ENCODE measurements at places on chromosomes 6 and 20.

DNA sequence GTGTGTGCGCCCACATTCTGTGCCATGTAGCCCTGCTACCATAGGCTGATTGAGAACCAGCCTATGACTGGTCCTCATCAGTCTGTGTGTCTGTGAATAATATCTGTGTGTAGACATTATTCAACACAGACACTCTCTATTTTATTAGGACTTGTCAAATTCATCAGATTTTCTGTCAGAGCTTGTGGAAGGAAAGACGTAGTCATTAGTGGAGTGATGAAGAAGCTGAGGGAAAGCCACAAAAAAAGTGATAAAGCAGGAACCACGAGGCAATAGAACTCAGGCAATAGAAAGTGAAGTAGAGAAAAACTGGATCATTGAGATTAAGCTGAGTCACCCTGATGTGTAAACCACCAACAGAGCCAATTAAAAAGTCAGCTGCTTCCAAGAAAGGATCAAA is 122.2 kb upstream of the MARCKS start:
- DNase-seq, result no peak

GRCh38 chr6:129491436-129491835 is 218.5 kb downstream of the ARHGAP18 start:
- DNase-seq, result no peak

- DNase-seq, result no peak
These were observed 160.0 kb downstream of the SOD2 start for GRCh38 chr6:159533016-159533415.

- no peak for DNase-seq
These were observed 93.5 kb upstream of the CCDC28A start for GRCh38 chr6:138680085-138680484.

GRCh38 chr6:111980971-111981840 is 72.7 kb upstream of the CCN6 start:
- no peak for DNase-seq

- DNase-seq, result no peak
These were observed 23.4 kb downstream of the ATRN start for GRCh38 chr20:3494218-3494617.

DNA sequence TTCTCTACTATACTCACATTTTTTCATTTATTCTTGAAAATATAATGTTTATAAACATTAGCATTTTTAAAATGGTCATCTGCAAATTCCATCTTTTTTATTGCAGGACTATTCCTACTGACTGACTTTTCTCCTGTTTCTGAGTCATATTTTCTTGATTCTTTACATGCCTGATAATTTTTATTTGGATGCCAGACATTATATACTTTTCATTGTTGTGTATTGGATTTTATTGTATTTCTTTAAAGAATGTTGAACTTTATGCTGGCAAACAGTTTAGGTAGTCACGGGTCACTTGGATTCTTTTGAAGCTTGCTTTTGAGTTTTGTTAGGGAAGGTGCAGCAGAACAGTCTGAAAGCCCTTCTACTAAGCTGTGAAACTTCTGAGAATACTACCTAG is 403.2 kb downstream of the ARHGAP18 start:
- DNase-seq, result no peak

GRCh38 chr20:42549496-42549895 is 640.2 kb downstream of the PTPRT start:
- no peak for DNase-seq

GRCh38 chr6:52495922-52496321 is 75.8 kb downstream of the EFHC1 start:
- no peak for DNase-seq

DNA sequence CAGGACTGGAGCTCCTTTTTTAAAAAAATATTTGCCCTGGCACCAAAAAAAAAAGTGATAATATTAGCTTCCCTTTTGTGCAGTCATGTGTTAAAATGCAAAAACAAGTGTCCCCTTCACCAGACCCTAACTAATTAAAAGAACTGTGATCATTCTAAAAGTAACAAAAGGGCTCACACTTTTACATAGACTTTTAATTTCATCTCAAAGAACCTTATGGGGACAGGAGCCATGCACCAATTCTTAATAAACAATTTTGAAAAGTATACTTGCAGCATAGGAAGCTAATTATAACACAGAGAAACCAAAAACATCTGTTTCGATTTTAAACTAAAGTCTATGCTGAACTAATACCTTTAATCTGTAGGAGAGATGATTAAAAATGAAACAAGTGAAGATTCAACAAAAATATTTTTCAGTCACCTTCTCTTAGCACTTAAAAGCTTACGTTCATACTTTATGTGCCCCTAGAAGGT is 17.3 kb downstream of the STX7 start:
- no peak for DNase-seq

DNA sequence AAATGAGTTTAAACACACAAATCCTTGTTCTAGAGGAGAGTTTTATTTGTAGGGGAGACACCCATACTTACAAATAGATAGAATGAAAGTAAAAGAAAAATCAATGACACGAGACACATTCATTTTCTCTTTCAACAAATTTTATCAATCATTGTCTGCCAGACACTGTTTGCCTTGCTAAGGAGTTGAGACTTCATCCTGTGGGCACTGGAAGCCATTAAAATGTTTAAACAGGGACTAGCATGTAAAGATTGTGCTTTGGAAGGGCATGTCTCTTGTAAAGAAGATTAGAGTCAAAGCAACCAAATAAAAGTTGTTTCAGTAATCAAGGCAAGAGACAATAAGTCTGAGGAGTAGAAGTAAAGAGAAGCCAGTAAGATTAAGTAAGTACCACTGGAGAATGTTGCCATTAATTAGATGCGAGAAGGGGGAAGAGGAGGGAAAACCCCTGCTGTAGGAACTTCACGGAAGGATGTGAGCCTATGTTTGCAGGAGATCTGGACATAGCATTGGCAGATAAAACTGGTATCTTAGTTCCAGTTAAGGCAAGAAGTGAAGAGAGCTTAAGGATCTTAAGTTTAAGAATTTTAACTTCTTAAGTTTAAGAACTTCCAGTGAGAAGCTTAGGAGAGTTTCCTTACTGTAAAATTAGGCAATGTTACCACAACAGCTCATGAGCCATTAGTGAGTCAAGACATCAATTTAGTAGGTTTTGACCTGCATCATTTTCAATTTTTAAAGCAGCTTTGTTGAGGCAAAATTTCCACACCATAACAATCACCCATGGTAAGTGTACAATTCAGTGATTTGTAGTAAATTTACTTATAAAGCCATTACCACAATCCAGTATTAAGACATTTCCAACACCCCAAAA is 117.0 kb upstream of the UST start:
- no peak for DNase-seq

DNA sequence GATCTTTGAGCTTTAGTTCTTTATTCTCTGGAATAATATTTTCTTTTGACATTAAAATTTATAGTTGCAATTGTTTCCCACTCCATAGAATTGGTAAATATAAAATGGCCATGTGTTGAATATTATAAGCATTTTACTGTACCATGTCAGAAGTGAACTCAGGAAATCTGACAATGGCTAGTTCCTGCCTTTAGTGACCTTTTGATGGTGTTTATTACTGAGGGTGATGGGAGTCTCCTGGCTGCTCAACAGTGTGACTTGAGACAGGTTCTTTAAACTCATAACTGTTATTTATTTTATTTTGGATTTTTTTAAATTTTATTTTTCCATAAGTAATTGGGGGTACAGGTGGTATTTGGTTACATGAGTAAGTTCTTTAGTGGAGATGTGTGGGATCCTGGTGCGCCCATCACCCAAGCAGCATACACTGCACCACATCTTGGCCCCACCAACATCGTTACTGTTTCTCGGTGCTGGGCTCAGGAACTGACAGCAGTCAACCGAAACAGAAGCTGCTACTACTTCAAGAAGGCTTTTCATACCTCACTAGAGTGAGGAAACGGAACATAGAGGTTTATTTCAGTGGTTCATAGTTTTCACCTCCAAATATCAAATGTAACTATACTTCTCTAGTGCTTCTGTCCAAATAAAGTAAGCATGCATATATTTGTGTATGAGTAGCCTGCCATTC is 90.4 kb downstream of the PLEKHG1 start:
- no peak for DNase-seq

DNA sequence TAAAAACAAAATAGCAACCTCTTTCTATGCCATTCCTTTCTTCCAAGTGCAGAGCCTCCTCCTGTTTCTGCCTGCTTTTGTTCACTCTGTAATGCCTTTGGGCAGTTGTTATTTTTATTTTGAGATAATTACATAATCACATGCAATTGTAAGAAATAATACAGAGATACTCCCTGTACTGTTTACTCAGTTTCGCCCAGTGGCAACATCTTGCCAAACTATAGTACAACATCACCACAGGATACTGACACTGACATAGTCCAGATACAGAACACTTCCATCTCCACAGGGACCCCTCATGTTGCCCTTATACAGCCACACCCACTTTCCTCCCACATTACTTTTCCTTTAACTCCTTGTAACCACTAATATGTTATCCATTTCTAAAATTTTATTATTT is 59.7 kb downstream of the BANF2 start:
- DNase-seq, result no peak

GRCh38 chr6:84222426-84222825 is 5.0 kb downstream of the CEP162 start:
- no peak for DNase-seq

GRCh38 chr20:41001497-41001896 is 27.1 kb upstream of the TOP1 start:
- no peak for DNase-seq
